Foreskin fibroblast (primary cell): ENCODE measurements at places on chromosomes 7 and 10.

- no peak for DNase-seq
These were observed 19.1 kb upstream of the PRRT4 start for GRCh38 chr7:128380483-128381106.

GRCh38 chr10:110426294-110427181 is 71.2 kb upstream of the DUSP5 start:
- DNase-seq: peak; percentile 80

GRCh38 chr10:69628891-69629290 is 1.2 kb upstream of the FAM241B start:
- no peak for DNase-seq

DNA sequence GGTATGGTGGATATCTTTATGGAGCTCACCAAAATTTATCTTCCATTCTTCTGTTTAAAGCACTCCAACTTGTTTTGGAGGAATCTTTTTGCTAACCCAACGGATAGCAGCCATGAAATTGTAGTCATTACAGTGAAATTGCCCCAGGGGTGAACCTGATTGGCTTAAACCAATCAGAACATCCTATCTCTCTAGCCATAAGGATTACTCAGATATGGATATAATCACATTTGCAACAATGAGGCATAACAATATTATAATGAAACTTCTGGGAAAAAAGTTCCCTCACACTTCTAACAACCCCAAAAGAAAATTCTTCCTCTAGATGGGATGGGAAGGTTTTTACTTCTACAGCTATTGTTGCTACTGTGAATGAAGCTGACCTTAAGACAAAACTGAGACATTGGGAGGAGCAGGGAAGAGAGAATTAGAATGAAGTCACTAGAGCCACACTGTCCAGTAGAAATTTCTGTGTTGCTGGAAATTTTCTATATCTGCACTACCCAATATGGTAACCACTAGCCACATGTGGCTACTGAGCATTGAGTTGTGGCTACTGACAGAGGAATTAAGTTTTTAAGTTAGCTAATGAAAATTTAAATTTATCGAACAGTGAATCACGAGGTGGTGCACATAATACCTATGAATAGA is 50.4 kb upstream of the ARHGAP21 start:
- DNase-seq: no peak

GRCh38 chr10:95798096-95798855 is 42.3 kb downstream of the ENTPD1 start:
- DNase-seq: no peak

- peak; percentile 91 for DNase-seq
These were observed 271.0 kb downstream of the MAD1L1 start for GRCh38 chr7:1961701-1962276.

- DNase-seq: no peak
These were observed 44.4 kb upstream of the JCAD start for GRCh38 chr10:30103595-30104320.
